Upper lobe of left lung (tissue), 6 donors: ENCODE measurements at places on chromosomes 16 and 17.

GRCh38 chr17:50477976-50478375 lies 684 bp upstream of the RSAD1 start:
- DNase-seq = no peak

DNA sequence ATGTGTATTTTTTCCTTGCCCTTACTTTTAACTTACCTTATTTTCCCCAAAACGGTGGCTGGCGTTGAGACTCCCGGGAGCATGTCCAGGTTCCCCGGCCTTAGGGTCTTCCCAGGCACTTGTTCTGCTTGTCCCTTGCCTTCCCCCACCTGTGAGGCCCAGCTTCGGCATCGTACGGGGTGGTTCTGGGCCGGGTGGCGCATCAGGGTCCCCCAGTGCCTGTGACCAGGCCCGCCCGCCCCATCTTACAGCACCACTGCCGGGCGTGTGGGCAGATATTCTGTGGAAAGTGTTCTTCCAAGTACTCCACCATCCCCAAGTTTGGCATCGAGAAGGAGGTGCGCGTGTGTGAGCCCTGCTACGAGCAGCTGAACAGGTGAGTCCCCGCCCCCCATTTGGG lies 7.4 kb downstream of the HGS start:
- DNase-seq = peak; percentile 71

- DNase-seq = no peak
Measured at GRCh38 chr17:48925251-48925990, 17.2 kb downstream of the UBE2Z start.

- DNase-seq = no peak
Measured at GRCh38 chr17:77325577-77326075, 184.9 kb downstream of the SEC14L1 start.

DNA sequence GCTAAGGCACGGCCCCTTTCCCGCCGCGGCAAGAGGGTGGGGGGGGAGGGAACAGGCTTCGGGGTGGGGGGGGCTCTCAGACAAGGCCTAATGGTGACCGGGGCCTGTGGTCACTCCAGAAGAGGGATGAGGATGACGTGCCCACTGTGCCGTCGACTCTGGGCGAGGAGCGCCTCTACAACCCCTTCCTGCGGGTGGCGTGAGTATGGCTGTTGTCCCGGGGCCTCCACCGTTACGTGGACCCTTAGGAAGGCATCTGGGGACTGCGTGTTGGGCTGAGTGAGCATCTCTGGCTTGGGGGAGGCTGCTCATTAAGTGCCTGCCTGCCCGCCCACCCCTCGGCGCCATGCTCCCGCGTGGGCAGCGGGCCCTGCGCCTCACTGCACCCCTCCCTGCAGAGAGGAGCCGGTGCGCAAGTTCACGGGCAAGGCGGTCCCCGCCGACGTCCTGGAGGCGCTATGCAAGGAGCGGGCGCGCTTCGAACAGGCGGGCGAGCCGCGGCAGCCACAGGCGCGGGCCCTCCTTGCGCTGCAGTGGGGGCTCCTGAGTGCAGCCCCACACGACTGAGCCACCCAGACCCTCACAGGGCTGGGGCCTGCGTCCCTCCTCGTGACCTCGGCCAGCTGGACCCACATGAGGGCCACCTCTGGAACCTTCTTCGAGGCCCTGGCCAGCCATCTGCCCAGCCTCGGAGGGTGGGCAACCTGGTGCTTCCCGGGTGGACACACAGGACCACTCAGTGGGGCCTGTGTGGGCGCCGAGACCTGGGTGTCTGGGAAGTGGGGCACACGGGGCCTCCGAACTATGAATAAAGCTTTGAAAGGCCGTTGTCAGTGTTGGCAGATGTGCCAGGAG lies 2.2 kb downstream of the HAGHL start:
- DNase-seq = no peak

GRCh38 chr17:62929320-62929719 lies 36.7 kb upstream of the TANC2 start:
- DNase-seq = no peak
